ENCODE measurements at places on chromosomes 12 and 14. TPM values are rescaled to one million over a fixed set of nuclear protein-coding genes. Genes with fewer than 3 reads are reported as not detected.

DNA sequence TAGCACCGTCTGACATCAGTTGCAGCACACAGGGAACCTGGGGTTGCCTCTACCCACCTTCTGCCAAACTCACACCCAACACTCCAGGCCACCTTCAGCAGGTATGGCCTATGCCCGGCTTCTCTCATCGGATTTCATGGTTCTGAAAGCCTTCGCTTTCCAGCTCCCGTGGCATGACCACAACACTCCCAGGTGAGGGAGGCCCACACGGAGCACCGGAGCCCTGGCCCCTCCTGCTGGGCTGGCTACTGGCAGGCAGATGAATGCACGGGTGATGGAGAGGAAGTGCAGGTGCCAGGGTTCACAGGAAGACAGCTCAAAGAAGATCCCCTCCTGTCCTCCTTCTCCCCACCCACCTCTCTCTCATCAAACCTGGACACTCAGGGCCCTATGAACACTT is 37.2 kb downstream of the CACNA2D4 start:
- DNase-seq: no peak

Gene HOXC9
- total RNA-seq: not detected

Gene STAB2
- not detected for total RNA-seq

DNA sequence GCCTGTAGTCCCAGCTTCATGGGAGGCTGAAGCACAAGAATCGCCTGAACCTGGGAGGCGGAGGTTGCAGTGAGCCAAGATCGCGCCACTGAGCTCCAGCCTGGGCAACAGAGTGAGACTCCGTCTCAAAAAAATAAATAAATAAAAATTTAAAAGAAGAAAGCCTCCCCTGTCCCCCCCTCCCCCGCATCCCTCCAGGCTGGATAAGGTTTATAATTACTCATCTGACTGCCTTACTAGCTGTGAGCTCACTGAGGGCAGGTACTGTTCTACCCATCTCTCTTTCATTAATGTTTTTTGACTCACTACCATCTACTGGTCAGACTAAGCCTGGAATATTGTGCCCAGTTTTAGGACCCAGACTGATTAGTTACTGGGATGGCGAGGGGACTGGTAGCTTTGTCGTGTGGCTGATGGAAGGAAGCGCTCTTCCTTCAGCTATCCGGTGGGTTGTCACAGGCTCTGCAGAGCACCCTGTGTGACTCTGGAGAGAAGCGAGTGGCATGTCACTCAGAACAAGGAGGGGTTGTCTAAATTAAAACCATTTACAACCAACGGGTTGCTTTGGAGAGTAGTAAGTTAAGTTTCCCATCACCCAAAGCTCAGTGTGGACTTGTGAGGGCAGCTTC is 16.9 kb downstream of the EVL start:
- no peak for DNase-seq

Gene SYNDIG1L
- not detected for total RNA-seq
